ENCODE measurements at places on chromosomes 12 and 14. TPM values are rescaled to one million over a fixed set of nuclear protein-coding genes. Genes with fewer than 3 reads are reported as not detected.

The C12orf50 gene
- not detected for total RNA-seq

The TEDC1 gene
- total RNA-seq: 361 TPM

The TMEM52B gene
- total RNA-seq: not detected

The KLRD1 gene
- total RNA-seq: not detected

The GDF3 gene
- total RNA-seq: not detected

The ATN1 gene
- 24.1 TPM for total RNA-seq

The ADGRD1 gene
- total RNA-seq: 0.67 TPM

The CCDC177 gene
- not detected for total RNA-seq

The TPH2 gene
- total RNA-seq: not detected

The SPTB gene
- total RNA-seq: 8.4 TPM

The OR10G3 gene
- not detected for total RNA-seq

The PRPH gene
- total RNA-seq: not detected

The TOMM20L gene
- not detected for total RNA-seq

The PTPN6 gene
- 177 TPM for total RNA-seq

The ARMH4 gene
- total RNA-seq: not detected

The STAT2 gene
- total RNA-seq: 145 TPM

The CD163L1 gene
- total RNA-seq: not detected

The LRR1 gene
- total RNA-seq: 7.4 TPM

The C12orf54 gene
- total RNA-seq: not detected

The GTF2A1 gene
- total RNA-seq: 21.4 TPM

The NTS gene
- not detected for total RNA-seq

The PRKD1 gene
- total RNA-seq: not detected

The RNASE3 gene
- not detected for total RNA-seq

The PLBD1 gene
- 5.1 TPM for total RNA-seq

All from T-helper 17 cell (primary cell).